ENCODE measurements at places on chromosomes 5 and 9.

- no peak for DNase-seq
These were observed 329.7 kb downstream of the CWC27 start for GRCh38 chr5:65098393-65098792.

DNA sequence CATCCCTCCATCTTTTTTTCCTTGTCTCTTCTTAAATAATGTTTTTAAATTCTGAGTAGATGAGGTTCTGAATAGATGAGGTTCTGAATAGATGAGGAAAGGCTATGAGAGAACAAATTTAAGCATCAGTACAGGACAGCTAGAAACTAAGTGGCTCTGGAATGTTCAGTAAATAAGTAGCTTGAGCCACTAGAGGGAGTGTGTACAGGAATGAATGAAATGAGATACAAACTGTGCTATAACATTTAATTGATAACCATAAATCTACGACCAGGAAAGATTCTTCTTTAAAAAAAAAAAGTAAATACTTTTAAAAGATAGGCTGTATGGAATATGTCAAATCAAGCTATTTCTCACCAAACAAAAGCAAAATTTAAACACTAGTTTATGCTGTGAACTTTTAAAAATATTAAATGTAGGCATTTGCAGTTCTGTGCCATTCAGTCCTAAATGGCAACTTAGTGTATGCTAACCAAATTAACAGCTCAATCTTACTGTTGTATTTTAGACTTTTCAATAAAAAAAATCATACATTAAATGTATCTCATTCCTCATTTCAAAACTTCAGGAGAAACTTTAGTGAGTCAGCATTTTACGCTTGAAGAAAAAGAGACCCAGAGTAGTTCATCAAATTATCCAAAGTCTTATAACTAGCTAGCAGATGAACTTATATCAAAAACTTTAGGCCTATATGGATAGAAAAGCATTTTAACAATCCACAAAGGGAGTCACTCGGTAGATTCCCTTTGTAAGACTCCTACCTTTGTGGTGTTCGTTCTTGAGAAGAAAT lies 70.4 kb upstream of the SNX2 start:
- DNase-seq, result no peak

GRCh38 chr9:124212381-124213050 lies 45.2 kb upstream of the NEK6 start:
- DNase-seq, result no peak

GRCh38 chr5:85681871-85682270 lies 935.9 kb upstream of the COX7C start:
- DNase-seq, result no peak

DNA sequence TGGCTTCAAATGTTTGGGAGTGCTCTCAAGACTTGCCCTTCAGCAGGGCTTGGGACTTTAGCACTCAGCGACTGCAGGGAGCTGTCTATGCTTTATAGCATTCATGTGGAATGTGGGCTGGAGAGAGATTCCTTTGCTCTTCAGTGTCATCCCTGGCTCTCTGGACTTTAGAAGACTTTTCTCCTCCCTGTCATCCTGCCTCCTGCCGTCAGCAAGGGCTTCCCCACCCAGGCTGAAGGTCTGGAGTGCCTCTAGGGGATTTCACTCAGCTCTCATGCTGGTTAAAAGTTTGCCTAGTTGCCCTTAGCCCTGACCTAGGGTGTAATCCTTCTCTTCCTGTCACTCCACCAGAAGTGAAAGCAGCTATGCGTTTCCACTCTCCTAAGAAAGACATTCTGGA lies 210.9 kb downstream of the FRMD3 start:
- no peak for DNase-seq

DNA sequence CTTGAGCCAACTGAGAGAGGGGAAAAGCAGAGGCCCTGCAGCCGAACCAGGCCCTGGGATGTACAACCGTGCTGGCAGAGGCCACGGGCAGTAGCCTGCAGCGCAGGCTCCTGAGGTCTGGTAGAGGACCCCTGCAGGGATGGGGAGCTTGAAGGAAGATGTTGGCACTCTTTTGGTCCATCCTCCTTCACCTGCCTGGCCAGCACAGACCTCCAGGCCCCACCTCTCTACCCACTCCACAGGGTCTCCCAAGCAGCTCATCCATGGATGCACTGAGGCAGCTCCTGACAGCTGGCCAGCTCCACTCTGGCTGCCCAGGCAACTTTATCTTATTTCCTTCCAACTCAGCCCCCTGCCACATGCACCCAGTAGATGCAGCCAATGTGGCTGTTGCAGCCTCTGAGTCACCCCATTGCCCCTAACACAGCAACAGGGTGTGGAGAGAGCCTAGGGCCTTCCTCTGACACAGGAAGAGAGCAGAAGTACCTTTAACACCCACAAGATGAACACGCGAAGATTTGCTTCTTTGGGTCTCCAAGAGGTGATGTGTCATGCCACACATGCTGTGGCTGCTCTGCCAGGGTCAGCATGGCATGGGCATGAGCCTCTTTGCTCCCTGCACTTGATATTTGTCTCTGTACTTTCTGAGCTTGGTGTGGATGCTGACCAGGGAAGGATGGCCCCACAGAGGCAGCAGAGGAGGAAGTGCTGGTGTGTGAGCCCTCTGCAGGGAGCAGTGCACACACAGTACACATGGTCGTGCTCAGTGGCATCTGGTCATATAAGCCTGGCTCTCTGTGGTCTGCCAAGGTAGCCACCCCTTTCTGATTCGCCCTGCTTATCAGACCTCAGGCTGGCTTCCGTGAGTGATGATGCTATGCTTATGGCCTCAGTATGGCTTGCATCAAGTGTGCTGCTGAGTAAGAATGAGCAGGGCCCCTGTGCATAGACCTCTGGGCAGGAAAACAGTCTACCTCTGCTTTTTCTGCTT lies 117.2 kb downstream of the NRG2 start:
- DNase-seq, result peak; percentile 27

GRCh38 chr5:179596421-179596820 lies 27.1 kb downstream of the HNRNPH1 start:
- no peak for DNase-seq

GRCh38 chr5:181245427-181246275 lies 1.9 kb upstream of the RACK1 start:
- DNase-seq, result no peak
